ENCODE measurements at places on chromosomes 7 and 10.

DNA sequence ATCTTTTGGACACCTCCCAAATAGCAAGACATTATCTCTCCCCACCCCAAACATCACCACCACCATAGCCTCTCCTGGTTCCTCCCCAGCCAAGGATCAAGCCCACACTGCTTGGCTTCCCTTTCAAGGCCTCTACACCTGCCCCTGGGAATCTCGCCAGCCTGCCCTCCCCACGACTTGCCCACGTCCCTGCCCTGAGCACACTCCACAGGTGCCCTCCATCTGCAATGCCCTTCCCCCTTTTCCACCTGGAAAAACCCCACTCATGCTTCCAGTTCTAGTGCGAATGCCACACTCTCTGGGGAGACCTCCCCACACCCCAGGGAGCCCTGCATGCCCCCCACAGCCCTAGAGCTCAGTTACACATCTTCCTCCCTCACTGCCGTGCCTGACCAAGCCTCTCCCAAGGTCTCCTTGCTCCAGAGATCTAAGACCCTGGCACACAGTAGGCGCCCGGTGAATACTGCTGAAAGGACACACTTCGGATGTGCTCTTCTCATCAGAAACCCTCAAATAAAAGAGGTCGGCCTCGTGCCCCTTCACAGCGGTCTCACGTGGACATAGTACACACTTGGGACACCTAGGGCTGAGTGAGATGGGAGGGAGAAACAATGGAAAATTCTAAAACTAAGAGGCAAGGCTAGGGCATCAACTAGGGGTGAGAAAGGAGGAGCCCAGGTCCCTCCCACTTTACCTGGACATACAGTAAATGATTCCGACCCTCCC is 91.4 kb downstream of the DLG5 start:
- DNase-seq, result no peak

DNA sequence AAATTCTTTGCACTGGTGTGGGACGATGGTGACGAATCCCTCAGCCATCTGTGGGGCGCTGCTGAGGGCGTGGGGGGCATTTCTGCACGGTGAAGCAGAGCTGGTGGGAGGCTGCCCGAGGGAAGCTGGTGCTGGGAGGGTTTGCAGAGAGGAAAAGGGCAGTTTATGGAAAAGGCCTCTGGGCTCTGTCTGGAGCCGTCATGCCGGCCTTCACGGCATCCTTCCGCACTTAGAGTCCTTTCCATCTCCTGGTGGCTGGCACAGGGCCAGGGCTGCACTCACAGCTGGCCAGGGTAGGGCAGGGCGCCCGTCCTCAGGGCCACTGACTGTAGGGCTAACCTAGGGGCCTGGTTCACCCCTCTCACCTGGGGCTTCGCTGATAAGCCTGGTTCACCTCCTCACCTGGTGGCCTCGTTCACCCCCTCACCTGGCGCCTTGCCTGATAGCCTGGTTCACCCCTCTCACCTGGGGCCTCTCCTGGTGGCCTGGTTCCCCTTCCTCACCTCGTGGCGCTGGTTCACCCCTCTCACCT is 598 bp upstream of the AMZ1 start:
- no peak for DNase-seq

DNA sequence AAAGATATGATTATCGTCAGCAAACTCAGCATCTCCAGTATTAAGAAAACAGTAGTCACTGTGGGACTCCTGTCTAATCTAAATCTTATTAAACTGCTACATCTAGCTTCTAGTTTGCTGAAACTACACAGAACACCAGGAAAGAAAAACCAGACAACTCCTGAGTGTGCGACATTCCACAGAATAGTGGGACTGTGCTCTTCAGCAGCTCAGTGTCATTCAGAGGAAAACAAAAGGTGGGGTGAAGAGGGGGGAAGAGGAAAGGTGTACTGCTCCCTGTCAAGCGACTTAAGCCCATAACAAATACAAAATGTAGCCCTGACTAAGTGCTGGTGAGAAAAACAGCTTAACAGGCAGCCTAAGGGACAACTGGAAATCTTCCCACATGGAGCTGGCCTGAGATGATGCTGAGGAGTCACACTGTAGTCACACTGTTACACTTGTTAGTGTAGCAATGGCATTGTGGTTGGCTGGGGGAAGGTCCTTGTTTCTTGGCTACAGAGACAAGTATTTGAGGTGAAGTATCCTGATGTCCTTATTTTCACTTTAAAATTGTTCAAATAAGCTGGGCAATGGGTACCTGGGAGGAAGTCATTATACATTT is 135.5 kb downstream of the USP6NL start:
- no peak for DNase-seq

DNA sequence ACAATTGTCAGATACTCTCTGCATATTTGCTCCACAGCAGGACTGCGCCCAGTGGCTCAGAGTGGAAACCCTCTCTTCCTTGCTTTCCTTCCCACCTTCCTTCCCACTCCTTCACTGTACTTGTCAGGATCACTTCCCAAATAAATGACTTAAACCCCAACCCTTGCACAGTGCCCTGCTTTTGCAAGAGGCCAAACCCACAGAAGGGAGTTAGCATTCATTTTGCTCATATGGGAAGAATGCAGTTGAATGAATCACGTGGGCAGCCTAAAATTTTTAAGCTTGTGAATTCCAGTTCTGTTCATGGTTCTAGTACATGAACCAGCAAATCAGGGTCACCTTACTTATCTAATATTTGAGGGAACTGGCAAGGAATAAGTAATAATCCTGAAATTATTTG is 47.7 kb upstream of the SFMBT2 start:
- DNase-seq, result no peak

GRCh38 chr10:131845505-131846239 is 55.1 kb upstream of the PPP2R2D start:
- no peak for DNase-seq

DNA sequence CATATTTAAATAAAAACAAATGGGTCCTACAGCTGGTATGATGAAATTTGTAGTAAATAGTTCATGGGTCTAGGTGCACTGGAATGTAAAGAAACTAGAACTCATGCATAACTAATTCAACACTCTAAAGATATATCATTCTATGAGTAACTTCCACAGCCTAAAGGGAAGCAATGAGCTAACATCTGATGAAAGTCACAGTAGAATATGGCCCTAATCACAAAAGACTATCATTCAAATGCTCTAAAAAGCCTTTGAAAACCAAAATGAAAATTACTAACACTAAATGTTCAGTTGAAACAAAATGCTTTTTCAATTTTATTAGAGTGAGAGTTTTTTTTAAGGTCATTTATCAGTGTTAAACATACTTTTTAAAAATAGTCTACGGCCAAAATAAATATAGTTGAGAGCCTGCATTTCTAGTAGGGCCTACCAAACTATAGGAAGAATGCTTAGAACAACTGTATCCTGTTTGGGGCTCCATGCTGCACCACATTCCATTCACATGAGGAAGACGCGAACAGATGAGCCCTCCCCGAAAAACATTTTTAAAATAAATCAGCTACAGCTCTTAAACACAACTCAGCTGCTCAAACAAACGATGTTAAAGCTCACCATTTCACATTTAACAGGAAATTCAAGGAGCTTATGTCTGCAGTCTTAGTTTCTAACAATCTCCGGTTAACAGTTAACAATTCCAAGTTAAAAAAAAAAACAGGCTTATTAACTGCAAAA is 134.5 kb downstream of the NRBF2 start:
- DNase-seq, result no peak

DNA sequence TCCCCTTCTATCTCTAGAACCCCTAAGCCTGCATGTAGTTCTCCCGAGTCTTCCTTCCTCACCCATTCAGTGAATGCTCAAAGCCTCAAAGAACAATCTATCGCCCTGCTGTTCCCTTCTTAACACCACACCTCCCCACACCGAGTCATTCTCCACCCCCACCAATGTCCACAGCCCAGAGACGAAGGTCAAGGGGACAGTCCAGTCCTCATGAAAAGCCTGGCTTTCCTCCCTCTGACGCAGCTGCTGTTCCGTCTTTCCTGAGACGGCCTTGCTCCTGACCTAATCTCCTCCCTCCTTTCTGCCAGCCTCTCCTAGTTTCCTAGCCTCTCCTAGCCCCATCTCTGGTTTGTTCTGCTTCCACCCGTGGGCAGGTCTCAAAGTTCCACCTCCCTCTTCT is 9.2 kb downstream of the MOSPD3 start:
- DNase-seq, result no peak

- no peak for DNase-seq
These were observed 152.6 kb downstream of the ZMYND11 start for GRCh38 chr10:287814-288213.

DNA sequence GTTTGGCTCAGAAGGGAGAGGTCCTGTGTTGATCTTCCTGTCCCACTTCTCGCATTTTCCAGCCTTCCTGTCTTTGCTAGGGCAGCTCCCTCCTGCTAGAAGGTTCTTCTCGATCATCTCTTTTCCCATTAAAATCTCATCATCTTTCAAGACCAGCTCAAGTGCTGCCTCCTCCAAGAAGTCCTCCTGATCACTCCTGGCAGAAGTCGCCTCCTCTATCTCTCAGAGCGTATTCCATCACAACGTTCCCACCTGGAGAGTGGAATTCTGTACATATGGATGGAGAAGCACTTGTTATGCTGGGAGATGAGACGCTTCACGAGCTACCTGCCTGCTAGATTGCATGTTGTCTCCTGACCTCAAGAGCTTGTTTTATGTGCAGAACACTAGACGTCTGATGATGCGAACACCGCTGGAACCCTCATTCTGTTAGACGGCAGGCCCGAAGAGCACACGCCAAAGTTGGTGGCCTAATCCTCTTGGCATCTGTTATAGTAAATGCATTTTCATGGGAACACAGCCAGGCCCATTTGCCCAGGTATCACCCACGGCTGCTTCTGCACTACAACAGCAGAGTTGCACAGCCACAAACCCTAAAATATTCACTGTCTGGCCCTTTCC is 68.0 kb upstream of the INSIG1 start:
- no peak for DNase-seq

- DNase-seq, result no peak
These were observed at the start of gene IGF2BP3 for GRCh38 chr7:23470330-23471105. Gene IGF2BP3, minus strand, starts transcription at chr7:23470491. Its CDS starts 381 bp downstream, at chr7:23470110.

GRCh38 chr7:135190703-135191102 is 20.2 kb upstream of the CYREN start:
- DNase-seq, result no peak

DNA sequence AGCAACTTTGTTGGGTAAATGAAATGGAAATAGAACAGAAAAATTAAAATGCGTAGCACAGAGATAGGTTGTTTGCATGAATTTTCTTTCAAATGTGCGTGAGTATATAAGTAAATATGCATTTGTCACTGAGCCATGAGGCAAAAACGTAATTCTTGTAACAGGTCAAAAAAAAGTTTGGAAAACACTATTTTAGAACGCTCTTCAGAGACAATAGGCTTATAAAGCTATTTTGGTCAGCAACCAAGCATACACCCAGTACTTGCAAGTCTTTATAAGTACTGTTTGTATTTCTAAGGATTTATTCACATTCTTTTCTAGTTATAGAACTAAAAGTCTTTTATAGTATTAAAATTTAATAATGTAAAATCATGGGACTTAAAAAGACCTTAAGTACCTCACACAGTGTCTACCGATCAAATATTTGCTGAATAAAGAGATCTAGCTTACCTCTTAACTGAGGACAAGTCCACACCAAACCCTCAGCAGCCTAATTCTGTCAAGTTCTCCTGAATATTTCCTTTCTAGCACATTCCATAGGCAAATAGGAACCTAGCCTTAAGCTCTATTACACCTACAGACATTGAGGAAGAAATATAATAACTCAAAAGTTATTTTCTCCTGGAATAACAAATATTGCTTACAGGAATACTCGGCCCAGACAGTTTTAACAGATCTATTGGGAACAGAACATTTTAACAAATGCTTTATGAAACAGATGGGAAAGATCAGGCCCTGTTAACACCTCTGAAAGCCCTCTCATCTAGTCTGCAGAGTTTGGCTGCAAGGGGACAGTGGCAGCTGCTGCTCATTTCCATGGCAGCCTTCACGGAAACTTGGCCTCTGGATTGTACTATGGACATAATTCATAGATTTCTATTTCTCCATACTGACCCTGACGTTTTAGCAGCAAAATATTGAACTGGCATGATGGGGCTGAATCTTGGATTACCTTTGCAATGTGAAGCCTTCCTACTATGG is 8.8 kb downstream of the CRPPA start:
- DNase-seq, result no peak

DNA sequence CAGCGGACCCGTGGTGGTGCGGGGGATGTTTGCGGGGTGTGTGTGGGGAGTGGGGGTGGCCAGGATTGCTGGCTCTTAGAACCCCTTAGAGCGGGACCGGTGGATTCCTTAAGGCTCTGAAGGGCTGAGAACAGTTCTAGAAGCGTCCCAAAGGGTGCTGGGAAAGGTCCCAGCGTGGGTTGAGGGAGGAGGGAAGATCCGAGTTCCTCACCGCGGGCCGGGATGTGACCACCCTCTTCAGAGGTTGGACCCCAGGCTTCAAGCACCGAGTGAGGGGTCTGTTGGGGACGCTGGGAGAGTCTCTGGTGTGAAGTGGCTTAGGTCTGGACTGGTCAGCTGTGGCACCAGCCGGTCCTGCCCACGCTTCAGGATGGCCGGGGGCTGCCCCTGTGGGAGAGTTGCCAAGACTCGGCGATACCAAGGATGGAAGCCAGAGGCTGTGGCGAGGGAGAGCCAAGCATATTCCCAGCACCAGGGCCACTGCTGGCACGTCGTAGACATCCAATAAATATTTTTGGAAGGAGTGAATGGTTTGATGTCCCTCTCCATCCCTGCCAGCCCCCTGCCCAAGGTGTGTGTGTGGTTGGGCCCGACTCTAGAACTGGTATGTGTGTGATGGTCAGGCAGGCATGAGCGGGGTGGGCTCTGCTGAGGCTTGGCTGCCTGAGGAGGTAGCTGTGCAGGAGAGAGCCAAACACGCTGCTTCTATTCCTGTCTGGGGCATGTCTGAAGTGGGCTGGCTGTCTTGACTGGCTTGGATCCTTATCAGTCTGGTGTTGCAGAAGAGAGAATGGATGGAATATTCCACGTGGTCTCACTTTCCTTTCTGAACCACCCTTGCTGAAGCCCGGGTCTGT is 19.2 kb downstream of the ZNF775 start:
- DNase-seq, result no peak

GRCh38 chr10:6223981-6224380 is 21.2 kb downstream of the PFKFB3 start:
- DNase-seq, result no peak

All from stimulated activated CD4-positive, alpha-beta T cell treated with anti-CD3 and anti-CD28 coated beads, Interleukin-1b, Interleukin-23, amount 100 ng/mL, for 1 hour (primary cell).